ENCODE measurements at places on chromosomes 4 and X.

GRCh38 chrX:48702032-48702431 is 5.5 kb downstream of the SUV39H1 start:
- H3K27me3 ChIP-seq = no peaks in the 10 kb centered on the region
- H3K27ac ChIP-seq = no peak overlapping the region
- DNase-seq = no peak
- peaks cover 11% of the 10 kb centered on the region for H3K4me1 ChIP-seq
- H3K4me3 ChIP-seq = no peak overlapping the region

DNA sequence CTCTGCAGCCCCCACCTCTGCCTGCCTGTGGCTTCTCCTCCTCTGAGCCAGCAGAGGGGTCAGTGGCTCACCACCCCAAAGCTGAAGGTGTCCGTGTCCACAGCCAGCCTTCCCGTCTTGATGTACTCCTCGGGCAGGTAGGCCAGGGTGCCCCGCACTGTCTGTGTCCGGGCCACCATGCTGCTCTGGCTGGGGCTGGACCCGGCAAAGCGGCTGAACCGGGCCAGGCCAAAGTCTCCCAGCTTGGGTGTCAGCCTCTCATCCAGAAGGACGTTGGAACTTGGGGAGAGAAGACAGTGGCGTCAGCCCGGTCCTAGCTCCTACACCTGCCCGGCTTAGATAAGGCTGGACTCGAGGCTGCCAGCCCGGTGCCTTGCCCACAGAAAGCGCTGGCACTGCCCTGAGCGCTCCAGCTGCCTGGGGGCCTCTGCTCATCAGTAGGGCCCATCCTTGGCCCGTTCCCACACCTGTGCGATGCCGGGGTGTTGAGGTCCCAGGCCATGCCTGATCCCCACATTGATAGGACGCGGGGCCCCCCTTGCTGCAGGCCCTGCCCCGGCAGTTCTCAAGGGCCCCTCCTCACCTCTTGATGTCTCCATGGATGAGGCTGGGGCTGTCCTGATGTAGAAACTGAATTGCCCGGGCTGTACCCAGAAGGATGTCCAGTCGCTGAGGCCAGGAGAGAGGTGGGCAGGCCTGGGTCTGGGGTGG is 3.2 kb downstream of the IRAK1 start:
- no peaks in the 10 kb centered on the region for H3K4me1 ChIP-seq
- no peak overlapping the region for H3K4me3 ChIP-seq
- peaks cover 29% of the 10 kb centered on the region for H3K36me3 ChIP-seq
- DNase-seq = no peak
- no peak overlapping the region for H3K27ac ChIP-seq
- H3K27me3 ChIP-seq = peaks cover 11% of the 10 kb centered on the region

GRCh38 chr4:167918077-167918476 is 174.3 kb upstream of the ANXA10 start:
- DNase-seq = no peak
- peak overlapping the region; percentile 37 for H3K27ac ChIP-seq
- H3K4me3 ChIP-seq = no peak overlapping the region
- H3K36me3 ChIP-seq = no peaks in the 10 kb centered on the region

- no peak for DNase-seq
- H3K4me3 ChIP-seq = no peak overlapping the region
- no peaks in the 10 kb centered on the region for H3K4me1 ChIP-seq
- H3K27me3 ChIP-seq = peaks cover 52% of the 10 kb centered on the region
- H3K36me3 ChIP-seq = peaks cover 10% of the 10 kb centered on the region
Measured at GRCh38 chrX:39627257-39627656, 470.5 kb downstream of the BCOR start.

GRCh38 chr4:139809757-139810140 is 144.1 kb downstream of the MGST2 start:
- no peaks in the 10 kb centered on the region for H3K27me3 ChIP-seq
- DNase-seq = no peak
- no peak overlapping the region for H3K4me3 ChIP-seq
- H3K27ac ChIP-seq = no peak overlapping the region

DNA sequence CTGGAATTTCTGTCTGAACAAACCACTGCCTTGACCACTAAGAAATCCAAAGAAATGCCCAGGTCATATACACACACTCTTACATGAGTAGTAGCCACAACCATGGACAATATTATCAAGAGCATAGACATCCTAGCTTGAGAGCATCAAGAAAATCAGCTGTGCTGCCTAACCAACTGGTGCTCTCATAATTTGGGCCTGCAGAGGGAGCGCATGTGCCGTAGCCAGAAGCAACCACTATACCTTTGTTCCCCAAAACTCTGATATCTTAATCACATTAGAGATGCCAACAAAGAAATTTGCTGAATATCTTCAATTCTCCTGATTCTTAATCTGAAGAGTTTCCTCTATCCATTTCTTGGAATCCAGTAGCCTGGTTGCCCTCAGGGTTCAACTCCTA is 163.6 kb downstream of the ZNF674 start:
- no peak overlapping the region for H3K27ac ChIP-seq
- no peaks in the 10 kb centered on the region for H3K36me3 ChIP-seq
- H3K4me3 ChIP-seq = no peak overlapping the region
- H3K4me1 ChIP-seq = no peaks in the 10 kb centered on the region
- DNase-seq = peak; percentile 40

DNA sequence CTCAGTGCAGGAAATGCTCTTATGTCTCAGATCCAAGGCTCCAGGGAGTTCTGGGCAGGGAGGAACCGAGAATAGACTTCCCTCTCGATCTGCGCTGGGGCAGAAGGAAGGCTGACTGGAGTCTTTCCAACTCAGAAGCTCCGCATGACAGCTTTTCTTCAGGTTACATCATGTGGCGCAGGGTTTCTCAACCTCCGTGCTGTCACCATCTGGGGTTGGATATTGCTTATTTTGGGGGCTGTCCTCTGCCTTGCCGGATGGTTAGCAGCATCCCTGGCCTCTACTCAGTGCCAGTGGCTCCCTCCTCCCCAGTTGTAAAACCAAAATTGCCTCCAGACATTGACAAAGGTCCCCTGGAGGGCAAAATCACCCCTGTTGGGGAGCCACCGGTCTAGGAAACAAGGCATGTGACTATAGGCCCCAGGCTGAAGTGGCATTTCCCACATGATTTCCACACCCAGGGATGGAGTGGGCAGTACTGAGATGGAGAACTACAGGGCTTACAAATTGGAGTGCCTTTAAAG is 21.4 kb downstream of the REELD1 start:
- H3K4me3 ChIP-seq = no peak overlapping the region
- no peaks in the 10 kb centered on the region for H3K4me1 ChIP-seq
- no peak overlapping the region for H3K27ac ChIP-seq

GRCh38 chr4:127124919-127125318 is 507.8 kb upstream of the INTU start:
- DNase-seq = peak; percentile 16
- H3K36me3 ChIP-seq = no peaks in the 10 kb centered on the region
- H3K4me1 ChIP-seq = no peaks in the 10 kb centered on the region
- no peak overlapping the region for H3K27ac ChIP-seq

GRCh38 chrX:40104985-40105834 is 7.5 kb upstream of the BCOR start:
- H3K4me3 ChIP-seq = peak overlapping the region; percentile 76
- no peak overlapping the region for H3K27ac ChIP-seq
- no peaks in the 10 kb centered on the region for H3K36me3 ChIP-seq

DNA sequence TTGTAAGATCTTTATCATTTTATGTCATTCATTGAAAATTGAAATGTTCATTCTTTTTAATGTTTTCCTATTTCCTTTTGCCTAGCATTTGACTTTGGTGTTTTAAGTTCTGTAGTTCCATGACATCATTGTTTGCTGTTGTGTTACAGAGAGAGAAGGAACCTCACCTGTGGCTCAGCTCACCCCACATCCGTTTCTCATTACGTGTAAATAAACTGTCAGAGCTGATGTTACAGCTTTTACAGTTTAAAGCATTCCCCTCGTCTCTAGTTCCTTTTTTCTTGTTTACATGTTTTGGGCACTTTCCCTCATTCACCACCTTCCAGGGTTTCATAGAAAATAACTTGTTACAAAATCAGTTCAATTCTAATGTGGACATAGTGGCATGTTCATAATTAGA is 137.2 kb downstream of the FNIP2 start:
- H3K27ac ChIP-seq = no peak overlapping the region
- no peak for DNase-seq
- H3K4me3 ChIP-seq = no peak overlapping the region
- H3K4me1 ChIP-seq = no peaks in the 10 kb centered on the region
- no peaks in the 10 kb centered on the region for H3K36me3 ChIP-seq

DNA sequence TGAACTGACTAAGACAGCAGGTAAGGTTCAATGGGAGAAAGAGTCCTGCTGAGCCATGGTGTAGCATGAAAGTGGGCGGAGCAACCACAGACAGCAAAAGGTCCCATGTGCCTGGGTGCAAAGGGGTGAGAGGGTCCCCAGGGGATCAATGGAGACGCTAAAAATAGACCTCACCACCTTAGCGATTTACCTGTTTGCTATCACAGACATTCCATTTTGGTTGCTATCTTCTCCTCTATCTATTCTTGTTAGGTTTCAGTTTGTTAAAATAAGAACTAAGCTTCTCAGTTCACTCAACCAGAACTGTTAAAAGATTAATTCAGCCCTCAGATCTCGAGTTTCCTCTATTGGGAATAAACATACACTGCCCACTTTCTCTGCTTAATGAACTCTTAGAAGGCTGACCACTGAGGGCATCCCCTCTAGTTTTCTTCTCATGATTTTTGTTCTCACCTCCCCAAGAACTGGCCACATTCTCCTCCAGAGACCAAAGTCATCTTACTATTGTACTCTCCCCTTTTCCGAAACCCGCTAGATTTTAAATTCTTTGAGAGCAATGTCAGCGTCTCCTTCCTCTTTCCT is 136.7 kb downstream of the PARM1 start:
- H3K36me3 ChIP-seq = no peaks in the 10 kb centered on the region
- no peaks in the 10 kb centered on the region for H3K4me1 ChIP-seq
- no peak for DNase-seq
- H3K4me3 ChIP-seq = no peak overlapping the region
- H3K27ac ChIP-seq = no peak overlapping the region

- no peak overlapping the region for H3K4me3 ChIP-seq
- no peaks in the 10 kb centered on the region for H3K36me3 ChIP-seq
- H3K27me3 ChIP-seq = no peaks in the 10 kb centered on the region
- no peak overlapping the region for H3K27ac ChIP-seq
Measured at GRCh38 chr4:88291003-88291402, 6.6 kb upstream of the PPM1K start.

- no peak within 1 kb of the TSS for H3K4me3 ChIP-seq
- DNase-seq = no peak
- H3K36me3 ChIP-seq = no peaks in the 10 kb centered on the region
- peaks cover 90% of the 10 kb centered on the region for H3K27me3 ChIP-seq
- no peak within 1 kb of the TSS for H3K27ac ChIP-seq
Measured at GRCh38 chrX:13569479-13570260, at the start of gene EGFL6. EGFL6 (plus strand) TSS chrX:13569601; CDS start chrX:13569862, 261 bp downstream.

GRCh38 chrX:70033348-70034051 is 16.2 kb downstream of the AWAT2 start:
- no peak overlapping the region for H3K27ac ChIP-seq
- H3K4me1 ChIP-seq = no peaks in the 10 kb centered on the region
- no peaks in the 10 kb centered on the region for H3K36me3 ChIP-seq
- no peak overlapping the region for H3K4me3 ChIP-seq

- DNase-seq = peak; percentile 56
- no peaks in the 10 kb centered on the region for H3K36me3 ChIP-seq
- peaks cover 20% of the 10 kb centered on the region for H3K4me1 ChIP-seq
Measured at GRCh38 chr4:107837776-107838618, 13.3 kb downstream of the SGMS2 start.

DNA sequence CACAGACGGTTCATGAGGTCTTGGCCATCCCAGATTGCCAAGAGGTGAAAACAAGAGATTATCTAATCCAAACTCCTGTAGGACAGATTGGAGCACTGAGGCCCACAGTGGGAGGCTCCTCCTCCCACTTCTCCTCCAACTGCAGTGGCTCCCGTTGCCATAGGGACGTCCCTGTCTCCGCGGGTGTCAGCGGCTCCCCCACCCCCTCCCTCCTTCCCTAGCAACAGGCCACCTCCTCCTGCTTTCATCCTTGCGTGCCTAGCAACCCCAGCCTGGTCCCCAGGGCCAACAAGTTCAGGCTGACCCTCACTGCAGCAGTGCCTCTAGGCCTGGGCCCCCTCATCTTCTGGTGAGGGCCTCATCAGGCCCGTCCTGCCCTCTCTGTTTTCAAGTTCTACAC is 6.8 kb upstream of the IQSEC2 start:
- H3K4me1 ChIP-seq = peaks cover 21% of the 10 kb centered on the region
- peaks cover 91% of the 10 kb centered on the region for H3K27me3 ChIP-seq
- H3K36me3 ChIP-seq = no peaks in the 10 kb centered on the region

DNA sequence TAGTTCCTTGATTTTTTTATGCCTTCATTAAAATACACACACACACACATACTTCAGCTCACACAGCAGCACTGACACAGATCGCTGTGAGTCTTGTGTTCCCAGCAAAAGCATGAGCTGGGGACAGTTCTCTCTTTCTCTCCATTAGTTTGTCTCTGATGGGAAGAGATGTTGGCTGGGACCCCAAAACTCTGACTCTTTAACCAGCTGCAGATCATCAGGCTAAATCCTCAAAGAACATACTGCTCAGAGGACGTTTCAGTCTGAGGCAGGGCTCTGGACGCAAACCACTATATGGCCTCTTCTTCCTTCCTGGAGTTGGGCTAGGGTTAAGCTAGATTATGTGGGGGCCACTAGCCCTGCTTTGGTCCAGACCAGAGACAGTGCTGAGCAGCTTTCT is 109.6 kb downstream of the NHSL2 start:
- H3K27me3 ChIP-seq = peaks cover 91% of the 10 kb centered on the region
- H3K4me1 ChIP-seq = no peaks in the 10 kb centered on the region
- no peaks in the 10 kb centered on the region for H3K36me3 ChIP-seq

DNA sequence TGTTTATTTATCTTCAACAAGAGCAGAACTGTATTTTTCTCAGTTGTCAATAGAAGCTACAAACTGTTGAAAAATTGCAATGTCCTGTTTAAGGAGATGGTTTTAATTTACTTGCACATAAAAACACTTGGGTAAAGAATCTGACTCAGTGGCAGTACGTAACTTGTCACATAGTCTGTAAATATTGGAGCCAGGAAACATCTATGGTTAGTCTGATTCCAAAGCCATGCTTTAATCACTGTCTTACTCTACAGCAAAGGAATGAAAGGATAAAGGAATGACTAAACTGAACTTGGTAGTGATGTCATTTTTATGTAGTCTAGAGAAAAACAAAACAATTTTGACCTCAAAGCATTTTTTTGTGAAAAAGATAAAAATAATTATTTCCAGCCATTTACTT is 537.2 kb downstream of the STIM2 start:
- no peak overlapping the region for H3K27ac ChIP-seq
- no peaks in the 10 kb centered on the region for H3K27me3 ChIP-seq
- no peak overlapping the region for H3K4me3 ChIP-seq
- H3K36me3 ChIP-seq = no peaks in the 10 kb centered on the region
- DNase-seq = peak; percentile 3
- H3K4me1 ChIP-seq = no peaks in the 10 kb centered on the region

Measured in MCF 10A (cell line).